ENCODE measurements at places on chromosomes 13 and 19. TPM values are rescaled to one million over a fixed set of nuclear protein-coding genes. Genes with fewer than 3 reads are reported as not detected.

Gene DUS3L
- total RNA-seq, result 60.9 TPM

DNA sequence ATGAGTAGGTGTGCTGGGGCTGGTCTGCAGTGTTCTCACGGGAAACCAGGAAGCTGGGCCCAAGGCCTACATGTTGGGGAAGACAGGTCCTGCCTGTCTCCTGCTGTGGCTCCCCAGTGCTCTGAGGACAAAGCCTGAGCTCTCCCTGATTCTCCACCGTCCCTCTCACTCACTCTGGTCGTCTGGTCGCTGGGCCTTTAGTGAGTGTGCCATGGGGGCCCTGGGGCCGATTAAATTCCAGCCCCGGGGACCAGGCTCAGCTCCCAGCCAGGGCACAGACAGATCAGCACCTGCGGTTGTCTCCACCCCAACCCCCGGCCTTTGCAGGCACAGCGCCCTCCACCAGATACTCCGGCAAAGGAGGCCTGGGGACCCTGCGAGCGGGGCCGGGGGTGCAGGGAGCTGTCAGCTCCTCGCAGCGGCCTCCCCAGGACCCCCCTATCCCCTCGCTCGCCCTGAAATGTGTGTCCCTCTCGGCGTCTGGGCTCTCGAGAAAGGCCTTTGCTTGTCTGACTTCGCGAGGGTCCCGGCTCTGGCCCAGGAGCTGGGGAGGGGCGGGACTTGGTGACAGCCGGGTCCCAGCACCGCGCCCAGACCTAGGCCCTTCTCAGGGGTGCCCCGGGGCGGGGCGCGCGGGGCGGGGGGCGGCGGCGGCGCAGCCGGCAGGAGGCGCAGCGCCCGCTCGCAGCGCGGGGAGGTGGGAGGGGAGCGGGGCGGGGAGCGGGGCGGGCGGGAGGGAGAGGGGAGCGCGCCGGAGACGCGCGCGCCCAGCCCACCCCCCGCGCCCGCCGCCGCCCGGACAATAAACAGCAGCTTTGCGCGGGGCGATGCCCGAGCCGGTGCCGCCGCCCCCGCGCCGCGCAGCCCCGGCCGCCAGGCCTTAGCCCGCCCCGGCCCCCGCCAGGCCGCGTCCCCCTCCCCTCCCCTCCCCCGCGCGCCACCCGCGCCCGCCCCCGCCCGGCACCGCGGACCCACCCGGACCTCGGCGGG lies at the start of gene PALM:
PALM (plus strand) TSS at position 782 of the 990 bp plus-strand sequence. CDS start 212 bp downstream, outside the sequence.
- DNase-seq, result no peak

Gene RAP2A
- total RNA-seq, result 8.7 TPM

- no peak for DNase-seq
Observed at GRCh38 chr13:99150575-99151361, 49.9 kb upstream of the UBAC2 start.

Gene LENG9
- total RNA-seq, result 18.9 TPM

GRCh38 chr13:27374650-27375049 lies 49.8 kb upstream of the GTF3A start:
- peak; percentile 34 for DNase-seq

DNA sequence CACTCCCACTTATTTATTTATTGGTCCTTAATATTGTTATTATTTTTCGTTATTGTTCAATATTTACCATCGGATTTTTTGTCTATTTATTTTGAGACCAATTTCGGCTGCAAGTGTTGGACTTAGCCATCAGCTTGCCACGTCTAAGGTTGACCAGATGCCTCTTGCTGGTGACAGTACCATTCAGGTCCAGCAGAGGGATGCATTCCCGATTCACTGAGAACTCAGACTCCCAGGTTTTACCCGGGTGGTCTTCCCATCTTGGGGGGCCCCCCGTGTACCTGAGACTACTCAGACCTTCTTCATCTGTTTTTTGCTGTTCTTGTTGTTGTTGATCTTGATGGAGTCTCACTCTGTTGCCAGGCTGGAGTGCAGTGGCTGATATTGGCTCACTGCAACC lies 1435.2 kb downstream of the UQCRFS1 start:
- no peak for DNase-seq

DNA sequence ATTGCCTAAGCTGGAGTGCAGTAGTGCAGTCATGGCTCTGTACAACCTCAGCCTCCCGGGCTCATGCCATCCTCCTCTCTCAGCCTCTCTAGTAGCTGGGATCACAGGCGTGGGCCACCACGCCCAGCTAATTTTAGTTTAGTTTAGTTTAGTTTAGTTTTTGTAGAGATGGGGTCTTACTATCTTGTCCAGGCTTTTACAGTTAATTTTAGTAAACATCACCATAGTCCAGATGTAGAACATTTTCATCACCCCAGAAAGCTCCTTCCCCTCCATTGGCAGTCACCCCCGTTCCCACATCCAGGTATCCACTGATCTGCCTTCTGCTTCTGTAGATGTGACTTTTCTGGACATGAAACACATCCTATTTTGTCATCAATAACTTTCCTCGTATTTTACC lies 41.1 kb downstream of the DNM2 start:
- no peak for DNase-seq

DNA sequence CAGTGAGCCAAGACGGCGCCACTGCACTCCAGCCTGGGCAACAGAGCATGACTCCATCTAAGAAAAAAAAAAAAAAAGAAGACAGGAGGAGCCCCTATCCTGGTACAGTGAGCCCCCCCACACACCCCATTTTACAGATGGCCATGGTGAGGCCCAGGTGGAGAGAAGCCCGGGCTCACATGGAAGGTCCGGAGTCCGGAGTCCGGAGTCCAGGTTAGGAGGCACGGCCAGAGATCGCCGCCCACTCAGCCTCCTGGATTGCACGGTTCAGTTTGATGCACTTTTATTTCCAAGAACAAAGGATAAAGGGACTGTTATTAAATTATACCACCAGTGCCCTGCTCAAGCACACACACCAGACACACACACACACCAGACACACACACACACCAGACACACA lies 11.3 kb upstream of the BTBD2 start:
- no peak for DNase-seq

Gene ZNF761
- 8.6 TPM for total RNA-seq

Gene HOMER3
- 0.88 TPM for total RNA-seq

GRCh38 chr19:44845612-44846454 lies at the start of gene NECTIN2:
Gene NECTIN2 (plus strand): TSS chr19:44846297. CDS start chr19:44846526, 229 bp downstream.
- DNase-seq, result peak; percentile 100

- no peak for DNase-seq
Observed at GRCh38 chr19:57016491-57016890, 103.3 kb upstream of the USP29 start.

All from Peyer's patch (tissue), 4 donors.